ENCODE measurements at places on chromosomes 4 and X. TPM values are rescaled to one million over a fixed set of nuclear protein-coding genes. Genes with fewer than 3 reads are reported as not detected.
A peak's percentile ranks its signal among the peaks of the same experiment; 100 is the strongest.

Gene C4orf33
- polyA plus RNA-seq, result 8.2 TPM

Gene ADGRL3
- polyA plus RNA-seq, result 24.4 TPM

Gene MTNR1A
- polyA plus RNA-seq, result not detected

Gene IQCM
- polyA plus RNA-seq, result not detected

Gene FGG
- 1.1 TPM for polyA plus RNA-seq

Gene CYSLTR1
- polyA plus RNA-seq, result 9.5 TPM

Gene ASB12
- polyA plus RNA-seq, result not detected

Gene VBP1
- polyA plus RNA-seq, result 64.8 TPM

Gene SMR3B
- polyA plus RNA-seq, result not detected

Gene STPG2
- not detected for polyA plus RNA-seq

Gene GC
- 0.54 TPM for polyA plus RNA-seq

Gene GUCY2F
- not detected for polyA plus RNA-seq

Gene HERC3
- 13.0 TPM for polyA plus RNA-seq

Gene ALG13
- 27.7 TPM for polyA plus RNA-seq

Gene RAB28
- 19.8 TPM for polyA plus RNA-seq

Gene TMEM31
- 0.99 TPM for polyA plus RNA-seq

GRCh38 chrX:149759824-149760223 lies 14.0 kb upstream of the HSFX1 start:
- DNase-seq, result no peak

GRCh38 chr4:33841120-33841519 lies 2403.2 kb downstream of the ARAP2 start:
- no peak for DNase-seq

DNA sequence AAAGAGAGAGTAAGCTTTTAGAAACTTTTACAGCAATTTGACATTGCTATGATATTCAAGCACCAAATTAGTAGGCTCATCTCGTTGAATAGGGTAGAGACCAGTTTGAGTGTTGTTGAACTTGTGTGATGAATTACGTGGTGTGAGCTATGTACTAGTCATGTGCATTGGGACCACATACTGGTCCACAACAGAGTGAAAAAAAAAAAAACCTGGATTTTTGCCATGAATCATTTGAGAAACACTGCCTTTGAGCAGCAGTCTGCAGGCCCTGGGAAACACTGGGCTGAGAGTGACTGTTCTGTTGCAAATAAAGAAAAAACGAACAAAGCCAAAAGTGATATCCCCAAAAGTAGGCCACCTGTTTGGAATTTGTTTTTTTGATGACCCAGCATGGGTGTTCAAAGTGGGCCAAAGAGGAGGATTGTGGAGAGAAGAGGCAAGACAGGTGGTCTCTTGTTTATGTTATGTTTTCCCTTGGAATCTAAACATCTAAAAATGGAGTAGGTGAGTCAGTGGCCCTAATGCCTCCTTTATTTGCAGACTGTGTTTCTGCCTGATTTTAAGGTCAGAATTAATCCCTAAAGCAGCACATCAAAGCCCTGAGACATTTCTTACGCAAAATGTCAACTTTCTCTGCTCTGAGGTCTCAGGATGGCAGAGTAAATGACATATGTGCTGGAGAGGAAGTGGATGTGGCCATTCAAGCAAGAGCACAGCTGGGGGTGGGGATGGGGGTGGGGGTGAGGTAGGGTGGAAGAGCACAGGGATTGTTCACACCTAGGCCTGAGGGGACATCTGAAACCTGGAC lies 33.5 kb downstream of the TAF7L start:
- no peak for DNase-seq

GRCh38 chr4:158169931-158170690 lies 2.7 kb downstream of the GASK1B start:
- DNase-seq, result peak; percentile 81

GRCh38 chr4:56388306-56388705 lies 1.0 kb upstream of the AASDH start:
- peak; percentile 15 for DNase-seq

DNA sequence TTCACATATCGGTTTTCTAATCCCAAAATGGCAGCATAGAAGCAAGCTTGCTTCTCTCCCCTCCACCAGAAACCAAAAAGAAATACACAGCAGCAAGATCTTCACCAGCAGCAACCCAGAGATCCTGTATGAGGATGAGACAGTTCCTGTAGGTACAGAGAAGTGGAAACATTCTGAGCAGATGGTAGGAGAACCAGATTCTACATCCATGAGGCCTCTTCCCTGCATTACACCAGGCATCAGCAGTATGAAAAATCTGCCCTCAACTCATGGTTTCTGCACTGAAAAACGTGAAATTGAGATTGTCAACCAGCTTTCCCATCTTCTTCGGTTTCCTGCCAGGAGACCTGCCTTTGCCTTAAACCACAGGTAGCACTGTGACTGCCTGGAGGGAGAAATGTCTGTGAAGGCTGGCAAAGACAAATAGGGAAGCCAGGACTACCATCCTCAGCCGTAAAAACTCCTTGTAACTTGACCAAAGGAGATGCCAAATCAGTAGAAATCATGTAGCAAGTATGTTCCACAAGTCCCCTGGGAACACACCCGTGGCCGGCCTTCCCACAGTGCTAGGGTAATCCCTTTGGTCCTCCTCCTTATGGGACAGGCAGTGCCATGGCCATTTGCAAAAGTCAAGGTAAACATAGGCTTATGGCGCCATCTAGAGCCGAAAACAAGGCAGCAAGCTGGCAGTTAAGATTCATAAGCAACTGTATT lies 24.0 kb upstream of the MTHFD2L start:
- peak; percentile 80 for DNase-seq

GRCh38 chr4:138487670-138488069 lies 245.5 kb upstream of the SLC7A11 start:
- peak; percentile 18 for DNase-seq

GRCh38 chr4:153249199-153250041 lies 45.2 kb downstream of the TRIM2 start:
- peak; percentile 81 for DNase-seq

DNA sequence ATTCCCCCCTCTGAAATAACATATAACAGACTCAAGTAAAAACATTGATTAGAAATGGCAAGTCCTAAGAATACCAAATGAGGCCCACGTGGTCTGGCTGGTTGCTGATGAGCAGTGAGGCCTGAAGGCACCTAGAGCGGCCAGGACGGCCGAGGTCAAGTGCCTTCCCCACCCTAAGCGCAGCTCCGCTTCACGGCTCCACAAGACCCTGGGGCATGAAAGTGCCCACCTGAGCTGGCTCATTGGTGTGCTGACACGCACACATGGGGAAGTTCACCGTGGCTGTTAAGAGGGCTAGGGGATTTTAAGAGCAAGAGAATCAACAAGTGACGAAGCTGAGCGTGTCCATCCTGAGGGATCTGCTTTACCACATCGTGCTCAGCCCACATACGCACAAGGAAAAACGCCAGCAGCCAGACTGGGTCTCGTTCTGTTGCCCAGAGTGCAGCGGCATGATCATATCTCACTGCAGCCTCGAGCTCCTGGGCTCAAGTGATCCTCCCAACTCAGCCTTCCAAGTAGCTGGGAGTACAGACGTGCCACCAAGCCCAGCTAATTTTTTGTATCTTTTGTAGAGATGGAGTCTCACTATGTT lies 22.4 kb downstream of the DCTD start:
- no peak for DNase-seq

GRCh38 chr4:140344621-140345020 lies 28.8 kb upstream of the SCOC start:
- no peak for DNase-seq

GRCh38 chr4:87659247-87659931 lies 9.3 kb downstream of the DMP1 start:
- DNase-seq, result no peak

DNA sequence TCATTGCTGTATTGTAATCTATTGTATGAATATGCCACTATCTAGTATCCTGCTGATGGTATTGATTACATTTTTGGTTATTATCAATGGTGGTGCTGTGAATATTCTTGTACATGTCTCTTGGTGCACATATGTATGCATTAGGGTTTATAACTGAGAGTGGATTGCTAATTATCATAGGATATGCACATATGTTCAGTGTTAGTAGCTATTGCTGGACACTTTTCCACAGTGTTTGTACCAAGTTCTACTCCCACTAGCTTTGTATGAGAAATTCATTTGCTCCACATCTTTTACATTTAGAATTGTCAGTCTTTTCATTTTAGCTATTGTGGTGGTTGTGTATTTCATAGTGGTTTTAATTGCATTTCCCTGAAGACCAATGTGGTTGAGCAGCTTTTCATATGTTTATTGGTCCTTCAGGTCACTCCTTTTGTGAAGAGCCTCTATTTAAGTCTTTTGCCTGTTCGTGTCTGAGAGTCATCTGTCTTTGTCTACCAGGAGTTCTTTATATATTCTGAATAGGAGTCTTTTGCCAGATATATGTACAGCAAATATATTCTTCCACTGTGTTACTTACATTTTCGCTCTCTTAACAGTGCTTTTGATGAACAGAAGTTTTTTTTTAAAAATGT lies 87.1 kb downstream of the TBC1D19 start:
- no peak for DNase-seq

GRCh38 chr4:152075253-152075928 lies 314.6 kb upstream of the GATB start:
- DNase-seq, result no peak

GRCh38 chr4:150056569-150056968 lies 21.7 kb upstream of the DCLK2 start:
- no peak for DNase-seq

- DNase-seq, result no peak
Observed at GRCh38 chr4:113471146-113471860, 290.2 kb downstream of the CAMK2D start.

GRCh38 chrX:40243755-40244515 lies 146.2 kb upstream of the BCOR start:
- DNase-seq, result no peak

GRCh38 chrX:13066391-13066790 lies 22.0 kb upstream of the FAM9C start:
- DNase-seq, result no peak

DNA sequence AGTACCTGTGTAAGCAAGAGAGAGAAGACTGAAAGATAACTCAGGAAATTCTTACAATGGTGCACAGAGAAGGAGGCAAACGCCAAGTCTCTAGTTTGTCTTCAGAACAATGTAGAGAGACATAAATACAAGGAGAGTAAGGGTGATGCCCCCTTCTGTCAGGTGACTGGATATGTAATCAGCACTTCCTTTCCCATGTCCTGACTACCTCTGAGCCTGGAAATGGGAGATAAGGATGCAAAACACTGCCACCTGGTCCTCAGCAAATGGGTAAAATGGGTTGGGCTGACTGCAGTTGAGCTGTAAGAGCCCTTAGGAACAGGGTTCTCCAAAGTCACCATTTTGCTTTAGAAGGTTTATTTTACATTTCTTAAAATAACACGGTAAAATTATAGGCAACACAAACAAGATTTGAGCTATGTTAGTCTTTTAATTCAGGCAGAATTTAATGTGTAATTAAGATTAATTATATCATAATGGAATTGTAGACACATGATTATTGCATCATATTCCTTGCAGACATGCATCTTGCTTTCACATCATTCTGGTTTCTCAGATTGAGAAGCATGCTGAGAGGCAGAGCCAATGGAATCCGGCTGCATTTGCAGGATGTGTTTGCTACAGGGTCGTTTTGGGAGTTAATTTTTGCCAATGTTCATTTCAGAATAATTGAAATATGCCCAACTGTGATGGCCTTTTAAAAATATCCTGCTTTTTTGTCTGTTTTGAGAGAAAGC lies 37.2 kb upstream of the ARX start:
- no peak for DNase-seq

DNA sequence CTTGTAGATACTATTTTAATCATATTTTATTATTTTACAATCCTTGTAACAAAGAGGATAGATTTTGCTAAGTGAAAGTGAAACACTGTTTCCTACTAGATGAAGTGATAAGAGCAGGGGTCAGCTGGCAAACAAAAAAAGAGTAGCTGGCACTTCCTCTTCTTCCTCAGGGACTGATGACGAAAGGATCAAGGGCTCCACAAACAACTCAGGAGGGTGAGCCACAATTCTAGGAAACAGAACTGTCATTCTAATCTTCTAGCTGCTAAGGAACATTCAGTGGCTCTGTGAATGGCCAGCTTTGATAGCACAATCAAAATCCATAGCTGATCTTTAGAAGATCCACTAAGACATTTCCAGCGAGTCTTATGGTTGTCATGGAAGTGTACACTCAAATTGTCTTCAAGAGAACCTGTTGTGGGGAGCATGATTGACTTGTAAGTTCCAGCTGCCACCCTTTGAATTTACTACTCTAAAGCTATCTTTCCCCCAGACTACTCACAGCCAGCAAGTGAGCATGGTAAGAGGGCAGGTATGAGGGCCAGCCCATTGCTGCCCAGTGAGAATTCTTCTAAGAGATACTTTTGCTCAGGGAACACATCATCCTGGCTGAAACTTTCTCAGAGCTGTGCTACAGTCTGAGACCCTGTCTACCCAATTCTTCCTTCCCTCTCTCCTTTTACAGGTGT lies 275.7 kb upstream of the RASGEF1B start:
- DNase-seq, result no peak
